ENCODE measurements at places on chromosomes 7 and 10.

GRCh38 chr10:44463511-44464121, 78.7 kb upstream of the CXCL12 start:
- no peak for DNase-seq

DNA sequence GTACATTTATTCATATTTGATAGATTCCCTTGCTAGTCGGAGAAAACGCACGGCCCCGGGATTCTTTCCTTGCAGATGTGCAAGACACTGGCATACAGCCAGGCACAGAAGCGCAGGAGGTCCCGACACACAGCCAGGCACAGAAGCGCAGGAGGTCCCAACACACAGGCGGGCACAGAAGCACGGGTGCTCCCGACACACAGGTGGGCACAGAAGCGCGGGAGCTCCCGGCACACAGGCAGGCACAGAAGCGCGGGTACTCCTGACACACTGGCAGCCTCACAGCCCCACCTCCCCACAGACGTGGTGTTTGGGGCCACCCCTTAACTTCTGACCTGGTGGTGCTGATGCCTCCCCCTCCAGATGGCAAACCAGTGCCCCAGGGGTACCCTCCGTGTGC, 237.3 kb downstream of the ZMYND11 start:
- DNase-seq: no peak

- no peak for DNase-seq
Measured at GRCh38 chr10:124059551-124059950, 33.8 kb downstream of the CHST15 start.

DNA sequence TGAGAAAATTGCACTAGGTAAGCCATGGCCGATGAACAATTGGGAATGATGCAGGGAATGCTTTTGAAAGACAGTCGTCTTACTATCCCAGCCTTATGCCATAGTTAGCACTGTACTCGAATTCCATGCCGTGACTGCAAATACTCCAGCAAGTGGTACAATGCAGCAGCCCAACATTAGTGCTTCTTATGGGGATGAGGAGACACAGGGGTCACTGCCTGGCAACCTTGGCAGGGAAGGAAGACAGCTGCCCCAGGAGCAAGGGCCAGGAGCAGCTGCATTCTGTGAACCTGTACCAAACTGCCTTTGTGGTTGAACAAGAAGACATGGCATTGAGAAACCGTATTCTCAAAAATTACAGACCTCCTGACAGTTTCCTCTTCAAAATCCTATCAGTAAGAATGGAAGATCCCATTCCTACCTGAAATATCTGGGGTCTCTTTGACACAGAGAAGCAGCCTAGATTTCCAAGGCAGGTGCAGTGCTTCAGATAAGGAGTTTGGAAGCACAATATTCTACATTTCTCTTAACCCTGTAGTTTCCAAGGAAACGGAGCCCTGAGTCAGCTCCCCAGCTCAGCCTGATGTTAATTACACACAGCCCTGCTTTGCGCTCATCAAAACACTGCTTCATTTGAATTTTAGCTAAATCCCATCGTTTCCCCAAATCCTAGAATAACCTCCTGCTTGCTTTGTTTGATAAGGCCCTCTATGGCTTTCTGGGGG, 49.0 kb upstream of the FRMD4A start:
- DNase-seq: no peak

- DNase-seq: no peak
Measured at GRCh38 chr7:40348126-40348728, 213.4 kb downstream of the SUGCT start.

Measured in stimulated activated CD4-positive, alpha-beta T cell treated with anti-CD3 and anti-CD28 coated beads, TNF-alpha, amount 100 ng/mL, for 48 hours (primary cell).